ENCODE measurements at places on chromosomes 7 and 10.

GRCh38 chr7:133044722-133045473 lies 37.0 kb downstream of the CHCHD3 start:
- no peak for DNase-seq

- DNase-seq: no peak
Measured at GRCh38 chr7:36217211-36217960, 64.3 kb downstream of the EEPD1 start.

DNA sequence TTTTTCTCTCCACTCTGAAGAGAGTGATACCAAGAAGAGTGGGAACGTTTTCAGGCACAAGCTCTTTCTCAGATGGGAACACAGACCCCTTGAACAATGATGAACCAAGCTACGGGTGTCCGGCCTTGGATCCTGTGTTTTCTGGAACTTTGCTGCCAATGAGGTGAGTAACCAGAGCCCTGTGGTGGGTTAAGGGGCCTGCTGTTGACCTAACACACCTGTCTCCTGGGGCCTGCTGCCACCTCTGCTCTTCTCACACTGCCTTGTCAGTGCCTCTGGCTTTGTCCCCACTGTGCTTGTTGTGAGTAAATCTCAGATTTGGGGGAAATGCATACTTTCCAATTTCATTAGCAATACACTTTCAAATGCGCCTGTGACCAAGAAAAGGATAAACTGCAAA lies 1.4 kb upstream of the PKD1L1 start:
- no peak for DNase-seq

- no peak for DNase-seq
Measured at GRCh38 chr7:88495881-88496725, 189.4 kb upstream of the STEAP4 start.

DNA sequence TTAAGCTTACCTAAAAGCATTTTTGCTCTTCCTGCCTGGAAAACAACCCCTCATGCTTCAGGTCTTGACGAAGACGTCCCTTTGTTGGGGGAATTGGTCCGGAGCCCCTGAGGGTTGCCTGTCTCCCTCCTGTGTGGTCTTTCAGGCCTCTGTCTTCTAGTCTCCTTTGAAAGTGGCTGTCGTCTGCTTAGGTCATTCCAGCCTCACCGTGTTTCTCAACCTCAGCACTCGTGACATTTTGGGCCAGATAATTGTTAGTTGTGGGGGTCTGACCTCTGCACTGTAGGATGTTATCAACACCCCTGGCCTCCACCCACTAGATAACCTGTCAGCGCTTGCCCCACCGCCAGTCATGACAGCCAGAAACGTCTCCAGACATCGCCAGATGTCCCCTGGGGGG lies 219.1 kb downstream of the TCF7L2 start:
- DNase-seq: no peak

- no peak for DNase-seq
Measured at GRCh38 chr10:123252779-123253178, 98.6 kb downstream of the BUB3 start.

GRCh38 chr7:77430927-77431326 lies 14.8 kb upstream of the GSAP start:
- no peak for DNase-seq

All from uterus (tissue), 4 donors.